ENCODE measurements at places on chromosomes 12 and 14. TPM values are rescaled to one million over a fixed set of nuclear protein-coding genes. Genes with fewer than 3 reads are reported as not detected.

Gene RPS6KL1
- total RNA-seq, result 2.6 TPM

Gene MIP
- not detected for total RNA-seq

Gene EIF2S3B
- total RNA-seq, result 0.79 TPM

Gene TSHR
- total RNA-seq, result 0.39 TPM

Gene ART4
- total RNA-seq, result not detected

Gene TEP1
- total RNA-seq, result 57.9 TPM

Gene SLC25A21
- total RNA-seq, result not detected

Gene CD69
- 111 TPM for total RNA-seq

Gene SPPL3
- 31.1 TPM for total RNA-seq

Gene PZP
- not detected for total RNA-seq

Gene ACACB
- 23.2 TPM for total RNA-seq

Gene DICER1
- total RNA-seq, result 65.5 TPM

Gene SYNDIG1L
- not detected for total RNA-seq

Gene ORAI1
- 54.2 TPM for total RNA-seq

Gene IL22
- total RNA-seq, result not detected

Gene ESR2
- total RNA-seq, result not detected

Gene WASHC4
- total RNA-seq, result 49.8 TPM

Gene AKAP5
- total RNA-seq, result 1.7 TPM

Gene B4GALNT1
- 0.80 TPM for total RNA-seq

Gene RNASE3
- total RNA-seq, result not detected

Gene GDF3
- total RNA-seq, result not detected

Gene ESPL1
- 91.0 TPM for total RNA-seq

Gene EAPP
- 44.6 TPM for total RNA-seq

Gene NPAS3
- total RNA-seq, result not detected

Gene SLC8B1
- 42.1 TPM for total RNA-seq

Gene ENDOU
- total RNA-seq, result 0.30 TPM

Gene RFX4
- total RNA-seq, result not detected

Gene TTC9
- total RNA-seq, result 17.2 TPM

Gene MANSC1
- not detected for total RNA-seq

Gene TM9SF1
- 29.6 TPM for total RNA-seq

Gene ACSM4
- not detected for total RNA-seq

Gene GPX2
- total RNA-seq, result not detected

Gene TAS2R42
- total RNA-seq, result not detected

Gene LRIG3
- not detected for total RNA-seq

Gene C3AR1
- total RNA-seq, result 7.8 TPM

Gene HOXC13
- total RNA-seq, result not detected

Gene KRT85
- total RNA-seq, result not detected

Gene CCDC196
- not detected for total RNA-seq

Gene ZNF605
- 13.6 TPM for total RNA-seq

All from activated naive CD8-positive, alpha-beta T cell treated with anti-CD3 and anti-CD28 coated beads, Interleukin-2, amount 10 ng/mL, durations not matched to agents 7 days and 5 days (primary cell).